ENCODE measurements at places on chromosomes 16 and 17.

DNA sequence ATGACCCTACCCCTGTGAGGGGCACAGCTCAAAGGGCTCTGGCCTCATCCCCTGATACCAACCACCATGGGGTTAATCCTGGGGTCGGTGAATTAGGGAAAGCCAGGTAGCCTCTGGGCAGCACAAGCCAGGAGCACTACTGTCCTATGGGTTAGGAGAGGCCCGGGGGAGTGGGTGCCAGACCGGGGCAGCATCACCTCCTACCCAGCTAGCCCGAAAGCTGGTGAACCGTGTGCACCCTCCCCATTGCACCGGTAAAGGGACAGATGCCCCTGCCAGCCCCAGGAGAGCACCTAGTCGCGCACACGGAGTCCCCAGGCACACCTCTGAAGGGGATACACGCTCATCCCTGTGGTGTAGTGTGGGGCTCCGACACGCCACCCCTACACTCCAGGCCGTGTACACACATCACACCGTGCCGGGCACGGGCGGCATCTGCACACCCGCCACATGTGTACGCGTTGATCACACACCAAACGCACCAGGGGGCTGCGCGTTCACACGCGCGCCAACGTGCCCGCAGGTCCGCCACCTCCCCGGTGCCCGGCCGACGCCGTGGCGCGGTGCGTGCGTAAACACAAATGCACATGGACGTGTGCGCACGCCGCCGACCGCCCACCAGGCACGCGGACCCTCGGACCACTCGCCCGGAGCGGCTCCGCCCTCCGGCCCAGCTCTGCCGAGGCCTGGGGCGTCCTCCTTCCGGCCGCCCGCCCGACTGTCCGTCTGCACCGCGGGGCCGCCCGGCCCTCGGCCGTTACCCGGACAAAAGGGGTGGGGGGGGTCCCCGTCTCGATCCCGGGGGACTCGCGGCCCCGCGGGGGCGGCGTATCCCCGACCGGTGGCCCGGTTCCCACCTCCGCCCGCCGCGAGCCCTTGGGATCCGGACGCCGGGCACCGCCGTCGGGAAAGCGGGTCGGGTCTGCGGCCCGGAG, 785 bp downstream of the UBALD1 start:
- DNase-seq = peak; percentile 9

- no peak for DNase-seq
These were observed 23.7 kb downstream of the CDH1 start for GRCh38 chr16:68760671-68761275.

DNA sequence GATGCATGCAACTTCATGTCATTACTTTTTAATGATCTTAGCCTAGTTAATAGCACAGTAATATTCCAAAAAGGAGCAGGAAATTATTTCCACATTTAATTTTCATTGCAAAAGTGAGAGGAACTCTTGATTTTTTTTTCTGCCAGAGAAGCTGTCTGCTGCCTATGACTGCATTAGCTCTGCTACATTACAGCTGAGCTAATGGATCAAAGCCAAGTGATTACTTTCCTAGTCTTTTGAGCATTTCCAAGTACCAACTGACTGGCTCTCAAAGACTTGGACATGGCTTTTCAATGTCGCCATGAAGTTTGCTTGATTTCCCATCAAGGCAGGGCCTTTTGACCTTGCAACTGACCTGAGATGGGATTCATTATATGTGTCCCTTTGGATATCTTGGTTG, 356.6 kb upstream of the XYLT1 start:
- DNase-seq = no peak

DNA sequence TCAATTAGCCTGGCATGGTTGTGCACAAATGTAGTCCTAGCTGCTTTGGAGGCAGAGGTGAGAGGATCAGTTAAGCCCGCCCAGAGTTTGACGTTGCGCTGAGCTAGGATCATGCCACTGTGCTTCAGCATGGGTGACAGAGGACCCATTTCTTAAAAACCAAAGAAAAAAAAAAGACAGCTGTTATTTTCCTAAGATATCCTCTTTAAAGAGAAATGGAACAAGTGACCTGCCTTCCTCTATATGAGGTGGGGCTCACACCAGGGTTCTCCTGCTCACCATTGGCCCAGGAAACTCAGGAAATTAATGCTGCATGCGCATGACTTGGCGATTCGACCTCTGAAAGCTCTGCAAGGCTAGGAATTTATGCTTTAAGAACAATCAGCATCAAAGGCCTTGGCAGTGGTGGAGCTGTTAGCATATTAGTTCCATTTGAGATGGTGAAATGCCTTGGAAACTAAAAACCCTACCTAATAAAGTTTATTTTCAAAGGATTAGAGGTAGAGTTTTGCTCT, 108.3 kb downstream of the RBFOX1 start:
- DNase-seq = no peak

DNA sequence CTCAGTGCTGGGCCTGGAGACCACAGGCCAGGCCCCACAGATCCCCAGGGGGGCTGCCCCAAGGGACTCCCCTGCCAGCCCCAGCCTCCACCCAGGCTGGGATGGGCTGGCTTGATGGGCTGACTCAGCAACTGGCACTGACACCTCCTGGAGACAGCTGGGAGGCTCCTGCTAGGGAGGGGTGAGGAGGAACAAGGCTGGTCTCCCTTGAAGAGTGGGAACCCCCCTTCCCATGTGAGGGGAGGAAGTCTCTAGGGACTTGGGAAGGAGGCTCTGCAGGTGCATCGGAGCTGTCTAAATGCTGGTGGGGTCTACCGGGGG, 10.4 kb downstream of the NHERF1 start:
- DNase-seq = no peak

GRCh38 chr16:70725024-70725911, 39.4 kb upstream of the MTSS2 start:
- no peak for DNase-seq

DNA sequence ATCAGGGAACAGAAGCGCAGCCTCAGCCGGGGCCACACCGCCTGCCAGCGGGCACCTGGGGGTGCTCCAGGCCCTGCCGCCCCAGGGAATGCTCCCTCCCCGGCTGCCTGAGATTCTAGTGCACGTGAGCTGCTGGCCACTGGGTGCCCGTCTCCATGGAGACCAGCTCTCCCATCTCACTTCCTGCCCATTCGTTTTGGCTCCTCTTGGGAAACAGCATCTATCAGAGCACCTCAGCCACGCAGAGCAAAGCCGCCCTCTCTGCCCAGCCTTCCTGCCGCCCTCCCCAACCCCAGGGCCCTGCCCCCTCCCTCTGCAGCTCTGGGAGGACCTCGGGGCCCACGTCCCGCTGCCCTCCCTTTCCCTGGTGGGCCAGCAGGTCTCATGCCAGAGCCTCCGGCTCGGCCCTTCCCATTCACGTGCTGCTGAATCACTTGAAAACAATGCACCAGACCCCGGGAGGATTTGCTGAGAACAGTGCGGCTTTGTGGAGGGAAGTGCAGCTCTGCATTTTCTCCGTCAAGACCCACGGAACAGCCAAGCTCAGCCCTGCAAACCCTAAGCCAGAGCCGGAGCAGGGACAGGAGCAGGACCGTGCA, 19.4 kb downstream of the CEP295NL start:
- no peak for DNase-seq

- no peak for DNase-seq
These were observed 65.5 kb downstream of the SCNN1B start for GRCh38 chr16:23367564-23367963.

- no peak for DNase-seq
These were observed 8.8 kb upstream of the EIF1 start for GRCh38 chr17:41679740-41680425.

DNA sequence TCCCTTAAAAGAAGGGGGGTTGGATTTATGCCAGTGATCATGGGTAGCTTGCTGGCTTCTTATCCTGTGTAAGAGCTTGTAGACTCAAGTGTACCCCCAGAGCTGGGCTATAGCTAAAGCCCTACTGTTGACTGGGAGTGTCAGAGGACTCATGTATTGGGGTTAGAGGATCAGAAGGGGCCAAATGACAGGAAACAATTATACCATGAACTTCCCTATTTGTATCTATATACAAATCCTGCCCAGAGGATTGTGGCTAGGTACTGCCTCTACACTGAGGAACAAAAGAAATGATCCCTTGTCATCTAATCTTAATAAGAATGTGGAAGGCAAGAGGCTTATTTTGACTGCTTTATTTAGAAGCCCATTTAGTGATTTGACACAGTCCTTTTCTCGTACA, 14.3 kb downstream of the ZP2 start:
- no peak for DNase-seq

GRCh38 chr16:11143372-11144035, 112.5 kb downstream of the SOCS1 start:
- DNase-seq = no peak

- no peak for DNase-seq
These were observed 2.8 kb downstream of the UBTF start for GRCh38 chr17:44216694-44217093.

DNA sequence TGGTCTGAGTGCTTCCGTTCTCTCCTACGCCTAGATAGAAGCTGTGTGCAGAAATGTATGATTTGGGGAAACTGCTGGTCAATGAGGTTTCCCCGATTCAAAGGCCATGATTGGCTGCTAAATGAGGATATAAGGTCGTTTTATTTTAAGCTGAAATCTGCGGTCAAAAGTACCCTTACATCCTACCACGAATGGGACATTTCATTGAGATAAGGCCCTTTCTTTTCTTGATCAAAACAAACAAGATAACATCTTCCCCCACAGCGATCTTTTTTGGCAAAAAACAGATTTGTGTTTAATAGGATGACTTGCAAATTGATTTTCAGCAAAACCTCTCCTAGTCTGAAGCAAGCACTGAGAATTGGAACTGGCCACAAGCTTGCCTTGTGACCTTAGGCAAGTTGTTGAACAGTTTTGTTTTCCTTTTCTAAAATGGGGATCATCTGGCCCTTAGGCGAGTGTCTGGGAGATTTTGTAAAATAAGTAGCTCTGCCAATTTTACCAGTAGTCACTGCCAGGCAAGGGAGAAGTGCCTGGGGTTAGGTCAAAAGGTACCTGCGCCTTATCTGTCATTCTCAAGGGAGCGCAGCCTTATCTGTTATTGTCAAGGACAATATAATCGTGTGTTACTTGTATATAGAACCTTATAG, 635 bp downstream of the SCPEP1 start:
- DNase-seq = no peak

- no peak for DNase-seq
These were observed 4.8 kb downstream of the CTRB2 start for GRCh38 chr16:75202069-75202590.

DNA sequence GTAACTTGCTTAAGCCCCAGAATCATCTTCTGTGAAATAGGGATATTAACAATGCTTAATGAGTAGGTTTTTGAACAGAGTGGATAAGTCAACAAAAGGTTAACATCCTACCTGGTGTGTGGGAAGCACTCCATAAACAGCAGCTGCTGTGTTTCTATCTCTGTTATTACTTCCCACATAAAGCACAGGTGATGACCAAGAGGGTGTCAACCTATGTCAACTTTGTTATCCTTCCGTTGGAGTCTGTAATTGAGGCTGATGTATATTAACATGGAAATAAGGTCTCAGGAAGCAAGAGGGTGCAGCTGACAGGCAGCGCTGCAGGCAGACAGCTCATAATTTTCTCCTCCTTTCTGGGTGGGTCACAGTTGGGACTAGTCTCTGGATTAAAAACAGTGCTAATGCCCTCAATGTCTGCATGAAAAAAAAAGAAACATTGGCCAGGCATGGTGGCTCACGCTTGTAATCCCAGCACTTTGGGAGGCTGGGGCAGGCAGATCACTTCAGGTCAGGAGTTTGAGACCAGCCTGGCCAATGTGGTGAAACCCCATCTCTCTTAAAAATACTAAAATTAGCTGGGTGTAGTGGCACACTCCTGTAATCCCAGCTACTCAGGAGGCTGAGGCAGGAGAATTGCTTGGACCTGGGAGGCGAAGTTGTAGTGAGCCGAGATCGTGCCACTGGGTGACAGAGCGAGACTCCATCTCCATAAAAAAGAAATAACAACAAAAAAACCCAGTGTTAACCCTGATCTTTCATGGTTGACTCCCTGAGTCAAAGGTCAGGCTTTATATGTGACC, 269.6 kb downstream of the SNX29 start:
- no peak for DNase-seq

DNA sequence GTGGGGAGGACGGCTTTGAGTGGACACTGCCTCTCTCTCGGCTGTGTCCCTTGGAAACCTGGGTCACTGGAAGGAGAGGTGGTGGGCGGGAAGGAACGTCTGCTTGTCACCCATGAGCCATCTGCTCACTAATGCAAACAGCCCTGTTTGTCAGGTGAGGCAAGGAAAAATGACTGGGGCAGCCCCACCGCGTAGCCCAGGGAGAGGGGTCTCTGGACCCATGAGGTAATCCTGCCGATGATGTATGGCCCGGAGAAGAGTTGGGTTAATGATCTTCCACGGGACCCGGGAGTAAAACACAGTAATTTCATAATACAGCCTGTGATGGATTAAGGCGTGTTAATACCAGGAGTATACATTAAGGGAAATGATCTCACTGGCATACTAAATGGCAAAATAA, 197.0 kb downstream of the CYLD start:
- DNase-seq = no peak

GRCh38 chr17:47317119-47317518, 6.6 kb upstream of the EFCAB13 start:
- no peak for DNase-seq

GRCh38 chr16:67915831-67916723, 15.6 kb downstream of the CTRL start:
- no peak for DNase-seq

DNA sequence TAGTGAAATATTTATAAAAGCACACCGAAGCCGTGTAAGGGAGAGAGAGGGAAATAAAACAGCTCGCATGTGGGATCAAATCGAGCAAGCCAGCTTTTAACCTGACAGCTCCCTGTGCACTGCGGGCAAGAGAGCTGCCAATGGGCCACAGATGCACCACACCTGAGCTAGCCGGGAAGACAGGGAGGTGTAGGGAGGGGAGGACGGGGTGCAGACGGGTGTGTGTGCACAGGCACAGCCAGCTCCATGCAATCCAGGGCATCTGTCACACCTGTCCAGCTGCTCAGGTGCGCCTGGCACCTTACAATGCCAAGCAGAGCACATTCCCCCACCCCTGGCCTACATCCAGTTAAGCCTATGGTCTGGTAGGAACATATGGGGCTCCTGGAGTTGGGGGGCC, 70.0 kb downstream of the C16orf78 start:
- DNase-seq = no peak

- DNase-seq = no peak
These were observed 8.7 kb upstream of the ZNF594 start for GRCh38 chr17:5200360-5200759.

DNA sequence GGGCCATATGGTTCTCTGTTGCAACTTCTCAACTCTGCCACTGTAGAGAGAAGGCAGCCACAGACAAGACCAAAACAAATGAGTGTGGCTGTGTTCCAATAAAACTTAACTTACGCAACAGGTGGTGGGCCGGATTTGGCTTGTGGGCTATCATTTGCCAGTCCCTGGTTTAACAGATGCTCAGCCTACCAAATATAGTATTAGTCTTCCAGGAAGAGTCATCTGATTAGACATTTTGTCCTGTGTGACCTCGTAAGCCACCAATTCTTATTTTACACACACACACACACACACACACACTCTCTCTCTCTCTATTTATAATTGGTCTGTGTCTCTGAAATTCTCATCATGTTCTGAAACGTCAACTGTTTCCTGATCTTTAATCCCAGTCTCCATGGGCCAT, 245.9 kb downstream of the XYLT1 start:
- no peak for DNase-seq

DNA sequence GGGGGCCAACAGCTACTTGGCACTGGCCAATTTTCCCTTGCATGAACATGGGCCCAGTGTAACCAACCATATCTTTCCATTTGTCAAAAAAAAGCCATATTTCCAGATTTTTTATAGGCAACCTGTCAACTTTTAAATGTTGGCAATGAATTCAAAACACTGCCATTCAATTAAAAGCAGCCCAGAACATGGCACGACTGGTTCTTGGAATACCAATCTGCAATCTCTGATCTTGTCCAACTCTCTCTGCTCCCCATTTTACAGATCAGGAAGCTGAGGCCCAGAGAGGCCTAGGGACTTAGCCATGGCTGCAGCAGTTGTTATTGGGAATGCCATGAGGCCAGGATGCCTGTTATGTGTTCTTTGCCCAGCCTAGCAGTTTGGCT, 8.9 kb upstream of the MEOX1 start:
- DNase-seq = no peak
